Muscle of back (tissue), 13 donors: ENCODE measurements at places on chromosomes 7 and 10.

- DNase-seq, result no peak
Measured at GRCh38 chr7:108127461-108127860, 2.7 kb downstream of the LAMB4 start.

GRCh38 chr7:43768201-43768886 is 9.9 kb downstream of the BLVRA start:
- no peak for DNase-seq

DNA sequence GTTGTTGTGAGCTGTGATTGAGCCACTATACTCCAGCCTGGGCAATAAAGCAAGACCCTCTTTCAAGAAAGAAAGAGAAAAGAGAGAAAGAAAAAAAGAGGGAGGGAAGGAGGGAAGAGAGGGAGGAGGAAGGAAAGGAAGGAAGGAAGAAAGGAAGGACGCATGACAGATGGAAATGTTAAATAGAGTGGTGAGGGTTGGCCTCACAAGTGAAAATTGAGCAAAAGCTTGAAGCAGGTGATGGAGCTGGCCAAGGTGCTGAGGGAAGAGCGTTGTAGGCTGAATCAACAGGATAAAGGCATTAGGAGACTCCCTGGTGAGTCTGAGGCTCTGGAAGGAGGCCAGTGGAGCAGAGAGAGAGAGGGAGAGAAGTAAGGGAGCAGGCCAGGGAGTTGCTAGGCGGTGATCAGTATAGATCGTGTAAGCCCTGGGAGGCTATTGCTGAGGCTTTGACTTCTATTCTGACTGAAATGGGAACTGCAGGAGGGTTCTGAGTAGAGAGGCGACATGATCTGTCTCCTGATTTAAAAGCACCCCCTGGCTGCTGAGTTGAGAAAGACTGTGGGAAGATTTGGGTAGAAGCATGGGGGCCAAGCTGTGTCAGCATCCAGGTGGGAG is 26.5 kb upstream of the TMEM248 start:
- DNase-seq, result peak; percentile 46

- peak; percentile 31 for DNase-seq
Measured at GRCh38 chr7:118195837-118196474, 12.0 kb downstream of the LSM8 start.

DNA sequence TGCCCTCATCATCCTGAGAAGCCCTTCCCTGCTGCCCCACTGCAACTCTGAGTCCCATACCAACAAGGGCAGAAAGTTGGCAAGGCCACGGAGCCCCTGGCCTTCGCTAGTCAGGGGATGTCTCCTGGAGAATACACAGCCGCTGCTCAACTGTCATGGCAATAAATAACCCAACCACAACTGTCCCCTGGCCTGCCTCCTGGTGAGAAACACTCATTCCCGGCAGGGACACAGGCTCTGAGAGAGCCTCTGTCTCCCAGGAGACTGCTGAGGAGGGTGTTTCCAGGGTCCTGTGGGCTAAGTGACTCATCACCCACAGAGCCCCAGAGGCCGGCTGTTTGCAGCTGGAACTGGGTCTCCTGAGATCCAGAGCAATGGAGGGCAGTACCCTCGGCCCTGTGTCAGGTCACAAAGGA is 354.1 kb downstream of the TNS3 start:
- peak; percentile 55 for DNase-seq

DNA sequence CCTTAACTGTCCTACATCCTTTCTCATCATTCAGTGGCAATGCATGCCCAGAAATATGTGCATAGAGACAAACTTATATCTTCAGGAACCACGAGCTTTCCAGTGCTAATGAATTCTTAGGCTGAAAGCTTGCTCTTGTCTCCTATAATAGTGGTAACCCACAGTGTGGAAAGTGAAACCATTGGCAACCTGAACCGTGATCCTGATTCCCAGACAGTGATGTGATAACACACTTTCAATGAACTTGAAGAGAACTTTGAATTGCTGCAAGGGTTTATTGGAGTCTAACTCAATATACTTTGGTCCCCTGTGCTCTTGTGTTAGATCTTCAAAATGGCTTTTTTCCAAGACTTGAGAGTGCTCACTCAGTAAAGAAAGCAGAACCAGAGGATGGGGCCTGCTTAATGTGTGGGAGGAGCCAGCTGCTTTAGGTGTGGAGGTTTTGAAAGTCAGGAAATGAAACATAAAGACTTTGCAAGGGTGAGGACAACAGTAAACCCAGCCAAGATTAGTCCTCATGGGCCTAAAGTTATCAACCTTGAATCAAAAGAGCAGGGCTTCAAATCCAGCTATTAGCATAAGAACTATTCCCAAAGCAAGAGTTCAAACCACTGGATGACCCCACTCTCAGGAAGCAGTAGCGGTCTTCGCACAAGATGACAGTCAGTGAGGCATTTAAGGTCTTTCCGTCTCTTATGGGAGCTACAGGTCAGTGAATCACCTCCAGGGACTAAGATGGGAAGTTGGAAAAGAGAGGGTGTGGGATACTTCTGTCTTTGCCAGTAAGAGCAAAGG is 332.4 kb upstream of the NRP1 start:
- DNase-seq, result no peak

DNA sequence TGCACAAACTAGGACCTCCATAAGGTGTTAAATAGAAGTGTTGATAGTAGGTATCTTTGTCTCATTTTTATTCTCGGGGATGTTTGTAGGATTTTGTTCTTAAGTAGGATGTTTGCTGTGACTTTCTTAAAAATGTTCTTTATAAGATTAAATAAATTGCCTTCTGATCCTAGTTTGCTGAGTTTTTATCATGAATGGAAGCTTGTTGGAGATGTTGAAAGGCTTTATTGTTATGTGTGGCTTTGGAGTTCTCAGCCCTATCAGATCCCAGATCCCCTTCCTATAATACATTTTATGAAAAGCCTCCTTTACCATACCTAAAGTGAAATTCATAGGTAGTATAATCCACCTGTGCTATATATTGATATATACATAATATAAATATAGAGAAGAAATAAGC is 40.1 kb downstream of the NHLRC2 start:
- DNase-seq, result no peak

GRCh38 chr10:102001435-102002068 is 54.4 kb downstream of the ARMH3 start:
- no peak for DNase-seq

DNA sequence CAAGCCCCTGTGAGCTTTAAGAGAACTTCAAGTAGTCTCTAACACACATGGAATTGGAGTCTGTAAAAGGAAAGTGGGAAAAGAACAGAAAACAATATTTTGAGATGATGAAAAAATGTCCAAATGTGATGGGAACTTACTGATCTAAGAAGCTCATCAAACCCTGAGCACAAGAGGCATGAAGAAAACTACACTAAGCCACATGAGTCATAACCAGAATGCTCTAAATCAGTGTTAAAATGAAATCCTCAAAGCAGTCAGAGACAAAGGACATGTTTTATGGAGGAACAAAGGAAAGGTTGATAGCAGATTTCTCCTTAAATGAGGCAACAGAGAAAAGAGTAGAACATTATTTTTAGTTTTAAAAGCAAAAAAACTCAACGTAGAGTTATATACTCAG is 37.2 kb downstream of the ZNF33A start:
- no peak for DNase-seq

DNA sequence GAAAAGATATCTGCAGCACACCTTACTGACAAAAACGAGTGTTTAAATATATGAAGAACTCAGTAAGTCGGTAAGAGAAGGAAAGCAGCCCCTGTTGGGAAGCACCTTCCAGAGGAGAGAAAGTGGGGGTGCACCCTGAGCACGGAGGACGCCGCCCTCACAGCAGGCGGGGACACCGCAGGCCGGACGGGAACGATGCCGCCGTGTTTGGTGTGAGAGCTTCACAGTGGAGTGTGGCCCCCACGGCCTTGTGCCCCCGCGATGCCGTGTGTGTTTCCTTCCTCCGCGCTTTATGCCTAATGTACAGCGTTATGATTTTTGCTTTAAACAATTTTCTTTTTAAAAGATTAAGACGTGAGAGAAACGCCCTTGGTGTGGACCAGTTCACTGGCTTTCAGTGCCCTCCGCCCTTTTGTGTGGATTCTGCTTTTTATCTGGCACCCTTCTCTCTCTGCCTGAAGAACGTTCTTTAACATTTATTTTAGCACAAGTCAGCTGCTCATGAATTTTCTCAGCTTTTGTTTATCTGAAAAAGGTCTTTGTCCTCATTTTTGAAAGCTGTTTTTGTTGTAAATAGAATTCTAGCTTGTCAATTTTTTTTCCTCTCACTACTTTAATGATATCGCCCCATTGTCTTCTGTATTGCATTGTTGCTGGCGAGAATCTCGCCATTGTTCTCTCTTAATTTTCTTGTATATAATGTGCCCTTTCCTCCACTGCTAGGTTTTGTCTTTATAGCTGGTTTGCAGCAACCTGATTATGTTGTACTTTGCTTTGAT is 110.7 kb downstream of the INPP5A start:
- no peak for DNase-seq
